Mesangial cell (primary cell): ENCODE measurements at places on chromosomes 1 and 21. TPM values are rescaled to one million over a fixed set of nuclear protein-coding genes. Genes with fewer than 3 reads are reported as not detected.

KCNAB2 gene
- total RNA-seq: 0.33 and 8.1 TPM in 2 replicates

TBX19 gene
- 0.76 and 0.98 TPM in 2 replicates for total RNA-seq

KRTAP20-3 gene
- not detected in 2 replicates for total RNA-seq

KRTAP13-2 gene
- total RNA-seq: not detected in 2 replicates

MIXL1 gene
- total RNA-seq: 0.13 and 0.16 TPM in 2 replicates

RALGPS2 gene
- 16.1 and 18.1 TPM in 2 replicates for total RNA-seq

ALPL gene
- 7.2 and 10.1 TPM in 2 replicates for total RNA-seq

SYPL2 gene
- total RNA-seq: 0.13 TPM in 1 of 2 replicates, not detected in the other

GPR3 gene
- total RNA-seq: 1.6 and 2.4 TPM in 2 replicates

HLCS gene
- 20.7 and 27.4 TPM in 2 replicates for total RNA-seq

LCE6A gene
- not detected in 2 replicates for total RNA-seq

ATAD3C gene
- total RNA-seq: 1.1 and 1.6 TPM in 2 replicates

C1orf185 gene
- not detected in 2 replicates for total RNA-seq

LCE1A gene
- not detected in 2 replicates for total RNA-seq

KRTAP19-8 gene
- not detected in 2 replicates for total RNA-seq

CD164L2 gene
- total RNA-seq: 0.13 TPM in 1 of 2 replicates, not detected in the other

TSPAN2 gene
- total RNA-seq: 2.7 and 6.5 TPM in 2 replicates

SLC2A5 gene
- total RNA-seq: 0.33 and 0.51 TPM in 2 replicates

SIK1 gene
- total RNA-seq: 2.4 and 7.2 TPM in 2 replicates

ACTL8 gene
- not detected in 2 replicates for total RNA-seq

NBPF4 gene
- total RNA-seq: not detected in 2 replicates

FMO4 gene
- 0.49 and 1.0 TPM in 2 replicates for total RNA-seq

TEX38 gene
- not detected in 2 replicates for total RNA-seq

FLG gene
- total RNA-seq: 0.51 TPM in 1 of 2 replicates, not detected in the other

RGS13 gene
- total RNA-seq: not detected in 2 replicates

PSMB4 gene
- total RNA-seq: 304 and 370 TPM in 2 replicates

RSPO1 gene
- not detected in 2 replicates for total RNA-seq

HSD3B1 gene
- not detected in 2 replicates for total RNA-seq

GPR89B gene
- 6.7 and 8.8 TPM in 2 replicates for total RNA-seq

NHLH1 gene
- total RNA-seq: under 0.01 TPM in 2 replicates
